ENCODE measurements at places on chromosomes 6 and 20.

DNA sequence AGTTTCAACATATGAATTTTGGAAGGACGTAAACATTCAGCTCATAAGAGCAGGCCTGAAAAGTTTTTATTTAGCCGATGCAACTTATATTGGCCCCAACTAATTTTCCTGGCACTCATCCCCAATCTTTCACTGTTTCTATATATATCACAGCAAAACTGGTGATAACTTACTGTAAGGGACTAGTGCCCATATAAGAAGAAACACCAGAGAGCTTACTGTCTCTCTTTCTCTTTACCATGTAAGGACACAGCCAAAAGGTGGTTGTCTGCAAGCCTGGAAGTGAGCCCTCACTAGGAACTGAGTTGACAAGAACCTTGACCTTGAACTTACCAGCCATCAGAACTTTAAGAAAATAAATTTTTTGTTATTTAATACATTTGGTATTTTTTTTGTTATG lies 807.4 kb upstream of the CITED2 start:
- no peaks in the 10 kb centered on the region for H3K36me3 ChIP-seq
- no peak overlapping the region for H3K4me3 ChIP-seq
- DNase-seq = no peak
- H3K27me3 ChIP-seq = no peaks in the 10 kb centered on the region

DNA sequence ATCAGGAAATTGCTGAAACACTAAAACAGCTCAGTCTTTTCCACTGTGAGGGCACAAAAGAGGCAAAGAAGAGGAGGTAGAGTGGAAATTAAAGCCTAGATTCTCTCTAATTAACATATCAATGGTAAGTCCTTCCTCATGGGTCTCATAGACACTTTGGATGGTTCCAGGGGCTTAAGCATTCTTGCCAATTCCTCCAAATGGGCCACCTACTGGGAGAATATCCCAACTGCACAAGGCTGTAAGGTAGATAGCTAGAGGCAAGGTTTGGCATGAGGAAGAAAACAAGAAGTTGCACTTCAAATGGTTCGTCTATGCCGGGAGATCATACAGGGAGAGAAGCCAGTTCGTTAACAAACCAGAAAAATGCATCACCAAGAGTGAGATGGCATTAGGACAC lies 107.6 kb upstream of the KHDRBS2 start:
- H3K27ac ChIP-seq = no peak overlapping the region
- H3K36me3 ChIP-seq = no peaks in the 10 kb centered on the region
- H3K4me3 ChIP-seq = no peak overlapping the region
- H3K4me1 ChIP-seq = no peaks in the 10 kb centered on the region
- DNase-seq = no peak

DNA sequence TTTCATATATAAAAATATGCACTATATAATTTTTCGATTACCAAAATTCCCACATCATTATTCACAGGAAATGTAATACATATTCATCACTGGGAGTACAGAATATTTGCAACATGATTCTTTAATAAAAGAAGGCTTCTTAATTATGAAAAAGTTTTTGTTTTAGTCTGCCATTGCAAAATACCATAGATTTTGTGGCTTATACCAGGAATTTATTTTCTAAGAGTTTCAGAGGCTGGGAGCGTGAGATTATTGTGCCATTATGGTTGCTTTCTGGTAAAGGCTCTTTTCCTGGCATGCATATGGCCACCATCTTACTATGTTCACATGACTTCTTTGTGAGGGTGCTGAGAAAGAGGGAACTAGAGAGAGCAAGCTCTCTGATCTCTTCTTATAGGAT lies 306.9 kb upstream of the ADGRB3 start:
- DNase-seq = no peak
- H3K4me1 ChIP-seq = no peaks in the 10 kb centered on the region
- H3K27me3 ChIP-seq = no peaks in the 10 kb centered on the region
- no peak overlapping the region for H3K4me3 ChIP-seq
- H3K27ac ChIP-seq = no peak overlapping the region

GRCh38 chr6:166565084-166565967 lies 21.2 kb downstream of the RAMACL start:
- no peaks in the 10 kb centered on the region for H3K4me1 ChIP-seq
- no peaks in the 10 kb centered on the region for H3K27me3 ChIP-seq
- DNase-seq = no peak

DNA sequence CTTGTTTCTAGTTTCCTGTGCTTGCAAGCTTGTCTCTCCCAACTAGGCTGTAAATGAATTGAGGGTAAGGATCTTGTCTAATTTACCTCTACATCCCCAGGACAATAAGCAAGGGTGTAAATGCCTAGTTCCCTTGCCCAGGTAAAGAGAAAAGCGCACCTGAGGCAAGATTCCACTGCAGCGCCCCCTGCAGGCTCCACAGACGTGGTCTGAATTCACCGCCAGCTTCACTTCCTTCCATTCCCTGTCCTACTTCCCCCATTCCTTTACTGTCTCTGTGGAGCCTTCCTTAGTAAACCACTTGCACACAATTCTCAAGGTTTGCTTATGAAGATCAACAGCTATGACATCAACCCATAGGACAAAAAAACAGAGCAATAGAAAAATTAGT lies 42.3 kb downstream of the ANKEF1 start:
- peaks cover 11% of the 10 kb centered on the region for H3K27me3 ChIP-seq
- H3K27ac ChIP-seq = no peak overlapping the region
- no peak for DNase-seq
- no peak overlapping the region for H3K4me3 ChIP-seq

DNA sequence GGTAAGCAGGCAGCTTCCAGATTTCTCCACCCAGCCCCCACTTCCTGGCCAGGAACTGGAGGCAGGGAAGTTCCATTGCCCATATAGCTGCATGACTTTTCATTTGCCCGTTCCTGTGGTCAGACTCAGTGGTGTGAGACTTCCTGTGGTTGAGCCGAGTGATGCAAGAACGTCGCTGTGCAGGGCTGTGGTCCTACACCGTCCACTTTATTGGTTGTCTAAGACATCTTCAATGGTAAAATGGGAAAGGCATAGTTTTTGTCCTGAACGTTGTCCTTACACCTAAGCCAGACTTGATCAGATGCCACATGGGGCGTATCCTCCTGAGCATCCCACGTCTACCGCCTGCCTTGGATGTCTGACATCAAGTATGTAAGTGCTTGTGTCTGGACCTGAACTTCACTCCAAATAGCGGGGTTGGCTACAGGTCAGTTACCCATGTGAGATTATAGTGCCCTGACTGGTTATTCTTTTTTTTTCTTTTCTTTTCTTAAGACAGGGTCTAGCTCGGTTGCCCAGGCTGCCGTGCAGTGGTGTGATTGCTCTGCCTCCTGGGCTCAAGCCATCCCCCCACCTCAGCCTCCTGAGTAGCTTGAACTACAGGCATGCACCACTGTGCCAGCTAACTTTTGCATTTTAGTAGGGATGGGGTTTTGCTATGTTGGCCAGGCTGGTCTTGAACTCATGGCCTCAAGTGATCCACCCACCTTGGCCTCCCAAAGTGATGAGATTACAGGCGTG lies 25.9 kb upstream of the GTSF1L start:
- H3K36me3 ChIP-seq = peaks cover 3% of the 10 kb centered on the region
- no peaks in the 10 kb centered on the region for H3K27me3 ChIP-seq
- H3K27ac ChIP-seq = peak overlapping the region; percentile 91

- no peak for DNase-seq
- H3K27me3 ChIP-seq = no peaks in the 10 kb centered on the region
- H3K4me1 ChIP-seq = no peaks in the 10 kb centered on the region
- no peak overlapping the region for H3K4me3 ChIP-seq
Measured at GRCh38 chr20:60559462-60559861, 601.2 kb downstream of the CDH26 start.

DNA sequence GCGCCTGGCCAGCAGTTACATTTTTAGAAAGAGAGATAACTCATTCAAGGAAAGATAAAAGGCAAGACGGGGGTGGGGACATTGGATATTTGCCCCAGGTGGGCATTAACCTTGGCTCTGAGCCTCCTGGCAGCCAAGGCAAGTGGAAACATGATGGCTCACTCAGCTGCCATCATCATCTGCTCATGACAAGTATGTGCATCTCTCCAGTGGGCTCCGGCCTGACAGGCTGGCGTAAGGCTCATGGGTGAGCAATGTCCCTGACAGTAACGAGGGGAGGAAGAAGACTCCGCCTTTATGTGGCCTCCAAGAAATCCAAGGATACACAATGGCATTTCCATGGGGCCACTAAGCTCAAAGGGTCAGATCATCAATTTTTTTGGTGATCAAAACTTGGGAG lies 13.3 kb downstream of the ANKRD60 start:
- no peaks in the 10 kb centered on the region for H3K4me1 ChIP-seq
- H3K4me3 ChIP-seq = no peak overlapping the region

DNA sequence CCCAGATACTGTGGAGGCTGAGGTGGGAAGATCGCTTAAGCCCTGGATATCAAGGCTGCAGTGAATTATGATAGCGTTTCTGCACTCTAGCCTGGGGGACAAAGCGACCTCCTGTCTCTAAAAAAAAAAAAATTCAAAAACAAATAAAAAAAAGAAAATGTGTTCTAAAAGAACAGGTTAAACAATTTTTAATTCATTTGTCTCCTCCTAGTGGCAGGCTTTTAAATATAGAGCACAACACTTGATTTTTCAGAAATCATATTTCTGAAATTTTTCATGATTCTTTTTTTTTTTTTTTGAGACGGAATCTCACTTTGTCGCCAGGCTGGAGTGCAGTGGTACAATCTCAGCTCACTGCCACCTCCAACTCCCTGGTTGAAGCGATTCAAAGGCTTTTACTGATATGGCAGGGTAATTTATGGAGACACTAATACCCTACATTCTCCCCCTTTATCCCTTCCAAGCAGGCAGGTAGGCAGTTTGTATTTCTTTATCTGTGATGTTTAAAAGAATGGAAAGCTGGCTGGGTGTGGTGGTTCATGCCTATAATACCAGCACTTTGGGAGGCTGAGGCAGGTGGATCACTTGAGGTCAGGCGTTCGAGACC lies 8.7 kb upstream of the GTF3C6 start:
- no peaks in the 10 kb centered on the region for H3K36me3 ChIP-seq
- H3K4me1 ChIP-seq = peaks cover 7% of the 10 kb centered on the region
- peaks cover 8% of the 10 kb centered on the region for H3K27me3 ChIP-seq
- H3K27ac ChIP-seq = no peak overlapping the region

DNA sequence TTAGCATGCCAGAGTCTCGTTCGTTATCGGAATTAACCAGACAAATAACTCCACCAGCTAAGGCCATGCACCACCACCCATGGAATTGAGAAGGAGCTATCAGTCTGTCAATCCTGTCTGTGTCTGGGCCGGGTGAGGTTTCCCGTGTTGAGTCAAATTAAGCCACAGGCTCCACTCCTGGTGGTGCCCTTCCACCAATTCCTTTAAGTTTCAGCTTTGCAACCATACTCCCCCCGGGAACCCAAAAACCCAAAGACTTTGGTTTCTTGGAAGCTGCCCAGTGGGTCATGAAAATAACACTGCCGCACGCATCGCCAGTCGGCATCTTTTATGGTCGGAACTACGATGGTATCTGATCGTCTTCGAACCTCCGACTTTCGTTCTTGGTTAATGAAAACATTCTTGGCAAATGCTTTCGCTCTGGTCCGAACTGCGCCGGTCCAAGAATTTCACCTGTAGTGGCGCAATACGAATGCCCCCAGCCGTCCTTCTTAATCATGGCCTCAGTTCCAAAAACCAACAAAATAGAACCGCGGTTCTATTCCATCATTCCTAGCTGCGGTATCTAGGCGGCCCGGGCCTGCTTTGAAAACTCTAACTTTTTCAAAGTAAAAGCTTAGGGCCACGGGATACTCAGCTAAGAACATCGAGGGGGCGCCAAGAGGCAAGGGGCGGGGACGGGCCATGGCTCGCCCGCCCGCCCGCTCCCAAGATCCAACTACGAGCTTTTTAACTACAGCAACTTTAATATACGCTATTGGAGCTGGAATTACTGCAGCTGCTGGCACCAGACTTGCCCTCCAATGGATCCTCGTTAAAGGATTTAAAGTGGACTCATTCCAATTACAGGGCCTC lies 1958.5 kb upstream of the DEFB115 start:
- no peak overlapping the region for H3K4me3 ChIP-seq
- no peak for DNase-seq
- peaks cover 8% of the 10 kb centered on the region for H3K36me3 ChIP-seq
- H3K27ac ChIP-seq = no peak overlapping the region
- no peaks in the 10 kb centered on the region for H3K27me3 ChIP-seq

- DNase-seq = no peak
- H3K4me3 ChIP-seq = no peak overlapping the region
- no peak overlapping the region for H3K27ac ChIP-seq
- H3K27me3 ChIP-seq = no peaks in the 10 kb centered on the region
- H3K4me1 ChIP-seq = no peaks in the 10 kb centered on the region
- H3K36me3 ChIP-seq = no peaks in the 10 kb centered on the region
Measured at GRCh38 chr6:143191361-143191760, 130.7 kb downstream of the AIG1 start.

DNA sequence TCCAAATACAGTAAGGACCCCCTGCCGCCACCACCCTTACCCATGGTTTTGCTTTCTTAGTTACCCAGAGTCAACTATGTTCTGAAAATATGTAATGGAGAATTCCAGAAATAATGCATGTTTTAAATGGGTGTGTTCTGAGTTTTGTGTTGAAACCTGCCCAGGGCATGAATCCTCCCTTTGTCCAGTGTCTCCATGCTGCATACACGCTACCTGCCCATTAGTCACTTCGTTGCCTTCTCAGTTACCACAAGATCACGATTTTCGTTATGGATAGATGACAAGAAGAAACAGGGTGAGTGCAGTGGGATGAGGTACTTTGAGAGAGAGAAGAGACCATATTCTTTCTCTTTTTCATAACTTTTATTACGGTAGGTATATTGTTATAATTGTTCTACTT lies 10.6 kb downstream of the FARS2 start:
- DNase-seq = no peak
- H3K4me3 ChIP-seq = no peak overlapping the region
- no peak overlapping the region for H3K27ac ChIP-seq
- peaks cover 20% of the 10 kb centered on the region for H3K36me3 ChIP-seq
- no peaks in the 10 kb centered on the region for H3K27me3 ChIP-seq

GRCh38 chr20:2002365-2002764 lies 8.5 kb upstream of the PDYN start:
- H3K27ac ChIP-seq = no peak overlapping the region
- H3K27me3 ChIP-seq = no peaks in the 10 kb centered on the region
- no peaks in the 10 kb centered on the region for H3K4me1 ChIP-seq

DNA sequence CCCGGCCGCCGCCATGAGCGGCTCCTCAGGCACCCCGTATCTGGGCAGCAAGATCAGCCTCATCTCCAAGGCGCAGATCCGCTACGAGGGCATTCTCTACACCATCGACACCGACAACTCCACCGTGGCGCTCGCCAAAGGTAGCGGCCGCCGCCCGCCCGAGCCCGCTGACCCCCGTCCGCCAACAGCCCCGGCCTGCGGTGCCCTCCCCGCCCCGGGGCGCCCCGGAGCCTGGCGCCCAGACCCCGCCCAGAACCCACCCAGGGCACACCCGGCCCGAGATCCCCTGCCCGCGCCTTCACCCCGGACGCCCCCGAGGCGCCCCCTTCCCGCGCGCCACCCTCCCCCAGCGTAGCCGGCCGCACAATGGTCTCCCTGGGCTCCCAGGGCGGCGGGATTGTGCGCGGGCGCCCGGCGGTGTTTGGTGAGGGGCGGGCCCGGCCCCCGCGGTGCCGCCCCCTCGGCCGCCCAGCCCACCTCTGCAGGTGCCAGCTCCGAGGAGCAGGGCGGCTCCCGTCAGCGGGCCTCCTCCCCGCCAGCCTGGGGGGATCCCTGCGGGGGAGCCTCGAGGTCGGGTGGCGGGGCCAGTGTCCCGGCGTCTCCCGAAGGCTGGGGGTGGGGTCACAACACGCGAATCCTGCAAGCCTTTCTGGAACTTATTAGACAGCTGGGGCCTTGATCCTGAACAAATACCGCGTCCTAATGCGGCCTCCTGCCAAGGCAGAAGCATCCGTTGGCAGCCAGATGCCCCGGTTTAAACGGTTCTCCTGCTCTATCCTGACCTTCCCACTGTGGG lies 577 bp downstream of the LSM14B start:
- H3K27me3 ChIP-seq = no peaks in the 10 kb centered on the region
- peak; percentile 46 for DNase-seq
- H3K27ac ChIP-seq = peak overlapping the region; percentile 77
- peaks cover 41% of the 10 kb centered on the region for H3K4me1 ChIP-seq
- peaks cover 37% of the 10 kb centered on the region for H3K36me3 ChIP-seq

Data from activated CD8-positive, alpha-beta T cell treated with anti-CD3 and anti-CD28 coated beads, Interleukin-2, amount 10 ng/mL, durations not matched to agents 7 days and 5 days (primary cell).